Immature natural killer cell (primary cell): ENCODE measurements at places on chromosomes 3 and 15. TPM values are rescaled to one million over a fixed set of nuclear protein-coding genes. Genes with fewer than 3 reads are reported as not detected.

The PARL gene
- polyA plus RNA-seq, result 180 TPM

DNA sequence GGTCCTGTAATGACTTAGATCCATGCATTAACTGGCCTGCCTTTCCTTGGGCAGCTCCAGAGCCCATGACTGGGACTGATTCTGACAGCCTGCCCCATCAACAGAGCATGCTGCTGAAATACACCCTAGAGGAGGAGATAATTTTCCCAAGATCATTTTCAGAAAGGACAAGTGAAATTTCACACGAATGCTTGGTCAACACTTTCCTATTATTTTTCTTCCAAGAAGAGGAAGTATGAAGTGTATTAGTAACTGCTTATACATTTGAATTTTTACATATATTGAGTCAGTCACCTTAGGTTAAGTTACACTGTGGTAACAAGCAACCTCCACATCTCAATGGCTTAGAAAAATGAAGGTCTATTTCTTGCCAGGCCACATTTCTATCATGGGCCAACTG, 9.7 kb upstream of the NMNAT3 start:
- no peak overlapping the region for H3K27ac ChIP-seq
- H3K4me3 ChIP-seq, result no peak overlapping the region
- no peaks in the 10 kb centered on the region for H3K4me1 ChIP-seq
- peaks cover 7% of the 10 kb centered on the region for H3K27me3 ChIP-seq
- no peak for DNase-seq
- no peaks in the 10 kb centered on the region for H3K36me3 ChIP-seq

DNA sequence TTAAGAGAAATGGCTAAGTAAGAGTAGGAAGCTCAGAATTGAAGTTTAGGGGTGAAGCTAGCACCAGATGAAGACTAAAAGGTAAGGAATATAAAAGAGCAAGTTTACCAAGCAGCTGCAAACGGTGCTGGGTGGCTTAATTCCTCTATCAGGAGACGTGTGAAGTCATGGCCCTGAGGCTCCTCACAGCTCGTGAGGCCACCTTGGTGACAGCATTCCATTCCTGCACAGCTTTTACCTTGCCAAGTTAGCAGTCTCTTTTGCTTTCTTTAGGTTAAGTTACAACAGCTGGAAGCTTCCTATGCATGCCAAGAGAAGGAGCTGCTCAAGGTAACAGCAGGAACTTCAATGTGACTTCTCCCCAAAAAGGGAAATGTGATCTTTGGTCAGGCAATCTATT, 6.4 kb downstream of the TMCO5A start:
- DNase-seq, result no peak
- no peak overlapping the region for H3K4me3 ChIP-seq
- H3K4me1 ChIP-seq, result no peaks in the 10 kb centered on the region
- no peaks in the 10 kb centered on the region for H3K36me3 ChIP-seq
- H3K27ac ChIP-seq, result no peak overlapping the region

The ATG3 gene
- 62.8 TPM for polyA plus RNA-seq

DNA sequence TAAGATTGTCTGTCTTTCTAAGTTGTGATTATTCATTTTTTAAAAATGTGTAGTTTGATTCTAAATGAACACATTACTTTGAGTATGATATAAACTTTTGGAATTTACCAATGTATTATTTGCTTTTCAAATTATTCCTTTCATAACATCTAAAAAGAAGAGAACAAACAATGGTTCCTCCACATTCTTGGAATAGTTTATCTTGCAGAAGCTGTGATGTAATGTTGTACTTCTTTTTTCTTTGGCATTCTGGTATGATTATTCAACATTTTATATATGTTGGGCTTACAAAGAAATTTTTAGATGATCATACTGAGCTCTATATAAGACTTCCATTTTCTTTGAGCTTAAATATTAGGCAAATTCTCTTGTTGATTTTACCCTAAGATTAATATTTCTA, 419.2 kb downstream of the DIPK2A start:
- no peaks in the 10 kb centered on the region for H3K4me1 ChIP-seq
- H3K36me3 ChIP-seq, result no peaks in the 10 kb centered on the region
- no peak for DNase-seq
- no peak overlapping the region for H3K27ac ChIP-seq

DNA sequence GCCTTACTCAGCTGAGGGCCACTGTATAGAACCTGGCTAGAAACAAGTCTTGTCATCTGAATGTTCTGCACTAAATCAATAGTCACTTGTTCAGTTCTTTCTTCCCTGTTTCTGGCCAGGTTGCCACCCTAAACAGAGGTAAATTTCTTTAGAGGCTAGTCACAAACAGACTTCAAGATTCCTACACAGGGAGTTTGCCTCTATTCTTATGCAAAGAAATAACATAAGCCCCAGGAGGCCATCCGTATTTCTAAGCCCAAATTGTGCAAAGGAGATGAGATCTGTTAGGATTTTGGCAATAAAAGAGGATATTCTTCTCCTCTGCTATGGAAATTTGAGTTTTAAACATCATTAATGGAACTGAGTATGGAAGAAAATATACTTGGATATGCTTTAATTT, 4.9 kb downstream of the ZIC4 start:
- peaks cover 10% of the 10 kb centered on the region for H3K27me3 ChIP-seq
- no peaks in the 10 kb centered on the region for H3K4me1 ChIP-seq
- no peak overlapping the region for H3K4me3 ChIP-seq
- no peaks in the 10 kb centered on the region for H3K36me3 ChIP-seq

The PRR23B gene
- not detected for polyA plus RNA-seq

DNA sequence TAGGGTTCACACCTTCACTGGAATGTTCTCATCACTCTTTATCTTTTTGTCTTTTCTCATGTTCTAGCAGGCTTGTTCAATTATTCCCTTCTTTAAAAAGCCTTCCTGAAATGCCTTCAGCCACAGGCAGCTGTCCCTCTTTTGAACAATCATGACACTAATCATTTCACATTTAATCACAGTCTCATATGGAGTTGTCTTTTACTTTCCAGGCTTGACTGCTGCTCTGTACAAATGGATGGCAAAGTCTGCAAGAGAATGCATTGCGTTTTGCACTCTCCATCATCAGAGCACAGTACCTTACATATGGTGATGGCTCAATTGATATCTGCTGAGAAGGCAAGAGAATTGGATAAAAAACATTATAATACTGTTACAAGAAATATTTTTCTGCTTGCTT, 529.8 kb downstream of the DIPK2A start:
- H3K27me3 ChIP-seq, result no peaks in the 10 kb centered on the region
- no peak overlapping the region for H3K27ac ChIP-seq
- no peak for DNase-seq
- no peak overlapping the region for H3K4me3 ChIP-seq

The XPC gene
- 22.6 TPM for polyA plus RNA-seq
